ENCODE measurements at places on chromosomes 7 and 10.

GRCh38 chr10:104767282-104767681 lies 126.2 kb downstream of the SORCS3 start:
- DNase-seq: no peak

DNA sequence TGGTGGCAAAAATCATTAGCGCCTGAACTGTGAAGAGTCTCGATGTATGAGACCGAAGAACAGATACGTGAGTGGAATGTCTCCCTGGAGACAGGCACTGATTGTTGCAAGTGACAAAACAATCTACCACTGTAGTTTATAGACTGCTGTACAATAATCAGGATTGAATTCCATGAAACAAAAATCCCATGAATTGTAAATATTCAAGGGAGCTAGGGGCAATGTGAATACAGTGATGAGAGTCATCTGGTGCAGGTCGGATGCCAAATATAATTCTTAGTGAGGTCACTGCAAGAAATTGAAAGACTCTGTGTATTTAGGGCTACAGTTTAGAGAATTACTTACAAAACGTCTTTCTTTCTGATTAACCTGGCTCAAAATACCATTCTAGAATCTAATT lies 594.4 kb upstream of the VSTM2A start:
- no peak for DNase-seq

DNA sequence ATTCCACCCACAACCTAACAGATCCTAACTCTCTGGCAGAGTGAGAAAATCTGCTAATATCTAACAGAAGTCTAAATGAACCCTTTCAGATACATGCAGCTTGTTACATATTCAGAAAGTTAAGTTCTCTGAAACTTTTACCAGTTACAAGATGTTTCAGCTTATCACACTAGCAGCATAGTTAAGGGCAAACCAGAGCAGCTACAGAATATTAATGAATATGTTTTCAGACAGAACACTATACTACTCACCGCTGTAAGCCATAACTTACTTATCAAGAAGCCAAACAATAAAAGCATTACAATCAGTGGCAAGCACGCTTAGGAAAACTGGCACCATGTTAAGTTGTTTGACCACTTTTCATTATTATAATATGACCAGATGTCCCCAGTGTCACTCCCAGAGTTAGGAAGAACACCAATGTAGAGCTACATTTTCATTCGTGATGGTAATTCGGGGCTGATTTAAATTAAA lies 2.7 kb downstream of the ITGB1 start:
- no peak for DNase-seq

DNA sequence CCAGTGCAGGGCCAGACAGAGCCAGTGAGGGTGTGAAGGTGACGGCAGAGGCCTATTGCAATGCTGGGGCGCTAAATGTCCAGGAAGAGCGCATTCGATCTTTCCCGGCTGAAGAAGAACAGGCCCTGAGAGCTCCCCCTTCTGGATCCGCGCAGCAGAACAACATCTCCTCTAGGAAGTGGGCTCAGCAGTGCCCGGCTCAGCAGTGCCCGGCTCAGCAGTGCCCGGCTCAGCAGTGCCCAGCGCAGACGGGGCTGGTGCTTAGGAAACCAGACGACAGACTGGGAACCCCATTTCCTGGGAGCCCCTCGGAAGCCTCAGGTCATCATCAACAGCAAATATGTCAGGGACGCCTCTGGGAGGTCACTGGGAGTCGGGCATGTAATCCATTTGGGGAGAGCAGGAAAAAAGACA lies 4.7 kb upstream of the NOS3 start:
- peak; percentile 88 for DNase-seq

DNA sequence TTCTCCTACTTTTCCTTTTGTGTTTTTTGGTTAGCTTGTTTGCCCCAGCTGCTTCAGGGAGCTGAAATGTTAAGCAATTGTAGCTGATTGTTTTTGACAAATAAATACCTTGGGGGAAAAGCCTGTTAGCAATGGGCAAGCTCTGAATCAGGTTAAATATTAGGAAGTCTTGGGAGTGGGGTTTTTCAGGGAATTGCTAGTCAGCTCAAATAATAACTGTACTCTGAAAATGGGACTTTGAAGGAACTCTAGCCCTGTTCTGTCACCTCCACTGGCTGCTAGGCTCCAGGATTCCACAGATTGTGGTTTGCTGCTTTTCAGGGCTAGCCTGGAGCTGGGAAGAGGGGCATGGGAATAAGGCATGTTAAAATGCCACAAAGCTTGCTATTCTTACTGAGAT lies 39.5 kb downstream of the ADK start:
- DNase-seq: no peak

GRCh38 chr7:24456526-24457218 lies 116.6 kb upstream of the PALS2 start:
- DNase-seq: no peak

GRCh38 chr7:50153148-50153547 lies 60.1 kb upstream of the ZPBP start:
- DNase-seq: no peak

GRCh38 chr10:100826983-100827818 lies 81.8 kb downstream of the PAX2 start:
- DNase-seq: peak; percentile 41

DNA sequence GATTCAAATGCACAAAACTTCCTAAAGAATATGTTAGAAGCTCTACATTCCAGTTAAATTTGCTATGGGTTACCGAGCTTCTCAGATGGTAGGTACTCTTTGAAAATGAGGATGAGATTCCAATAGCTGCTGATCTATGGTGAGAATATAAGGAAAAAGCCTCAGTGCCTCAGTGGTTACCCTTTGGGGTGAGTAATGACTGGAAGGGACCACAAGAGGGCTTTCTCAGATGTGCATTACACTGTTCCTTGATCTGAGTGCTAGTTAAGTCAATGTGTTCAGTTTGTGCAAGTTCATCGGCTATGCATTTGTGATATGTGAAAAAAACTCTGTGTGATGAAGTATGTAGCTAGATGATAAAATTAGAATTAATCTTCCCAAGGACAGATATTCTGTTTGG lies 3.5 kb downstream of the NRCAM start:
- peak; percentile 28 for DNase-seq

DNA sequence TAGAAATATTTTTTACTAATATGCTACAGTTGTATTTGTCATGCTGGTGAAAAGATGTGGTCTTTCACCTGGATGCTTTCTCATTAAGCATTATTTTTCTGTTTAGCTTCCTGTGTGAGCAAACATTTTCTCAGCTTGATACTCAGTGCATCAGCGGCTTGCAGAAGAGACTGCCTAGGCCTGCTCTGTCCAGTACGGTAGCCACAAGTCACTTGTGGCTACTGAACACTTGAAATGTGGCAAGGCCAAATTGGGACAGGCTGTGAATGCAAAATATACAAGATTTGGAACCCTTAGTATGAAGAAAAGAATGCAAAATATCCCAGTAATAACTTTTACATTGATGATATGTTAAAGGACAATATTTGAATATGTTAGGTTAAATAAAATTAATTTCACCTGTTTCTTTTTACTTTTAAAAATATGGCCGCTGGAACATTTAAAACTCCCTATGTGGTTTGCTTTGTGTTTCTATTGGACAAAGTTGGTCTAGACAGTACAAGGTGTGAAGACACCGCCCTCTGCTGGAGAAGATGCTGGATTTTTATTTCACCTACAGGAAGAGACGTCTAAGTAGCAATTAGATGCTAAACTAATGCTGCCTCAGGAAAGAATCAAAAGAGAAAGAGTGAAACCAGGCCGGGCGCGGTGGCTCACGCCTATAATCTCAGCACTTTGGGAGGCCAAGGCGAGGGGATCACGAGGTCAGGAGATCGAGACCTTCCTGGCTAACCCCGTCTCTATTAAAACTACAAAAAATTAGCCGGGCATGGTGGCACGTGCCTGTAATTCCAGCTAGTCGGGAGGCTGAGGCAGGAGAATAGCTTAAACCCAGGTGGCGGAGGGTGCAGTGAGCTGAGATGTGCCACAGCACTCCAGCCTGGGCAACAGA lies 5.3 kb downstream of the SRGN start:
- DNase-seq: no peak

GRCh38 chr7:121286742-121287734 lies 41.8 kb upstream of the WNT16 start:
- no peak for DNase-seq

- no peak for DNase-seq
Measured at GRCh38 chr10:82208726-82209125, 333.7 kb downstream of the NRG3 start.

DNA sequence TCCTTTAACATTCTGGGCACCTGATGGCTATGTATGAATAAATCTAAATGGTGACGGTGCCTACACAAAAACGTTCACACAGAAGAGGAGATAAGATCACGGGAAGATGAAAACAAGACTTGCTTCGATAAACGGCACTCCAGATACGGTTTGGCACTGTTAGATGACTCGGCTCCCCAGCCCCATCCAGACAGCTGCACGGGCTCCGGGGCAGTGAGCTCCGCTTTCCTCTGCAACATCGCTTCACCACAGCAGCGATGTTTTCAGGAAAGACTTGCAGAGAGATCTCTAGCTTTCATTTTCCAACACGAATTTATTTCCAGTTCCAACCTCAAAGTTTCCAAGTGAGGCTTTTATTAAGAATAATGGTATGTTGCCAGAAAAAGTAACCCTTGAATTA lies 132.1 kb downstream of the KLF6 start:
- DNase-seq: no peak
